ENCODE measurements at places on chromosomes 1 and 21. TPM values are rescaled to one million over a fixed set of nuclear protein-coding genes. Genes with fewer than 3 reads are reported as not detected.

PFKFB2 gene
- total RNA-seq, result 1.3 TPM

ATAD3C gene
- not detected for total RNA-seq

OLIG2 gene
- total RNA-seq, result not detected

POGK gene
- total RNA-seq, result 33.1 TPM

CAPZB gene
- 180 TPM for total RNA-seq

SV2A gene
- total RNA-seq, result 16.4 TPM

LAMB3 gene
- total RNA-seq, result 0.72 TPM

HCN3 gene
- total RNA-seq, result 0.36 TPM

PGLYRP3 gene
- total RNA-seq, result not detected

SMPDL3B gene
- not detected for total RNA-seq
